ENCODE measurements at places on chromosomes 5 and 9.

- no peak for DNase-seq
These were observed 18.4 kb upstream of the SCGB3A2 start for GRCh38 chr5:147859962-147860640.

DNA sequence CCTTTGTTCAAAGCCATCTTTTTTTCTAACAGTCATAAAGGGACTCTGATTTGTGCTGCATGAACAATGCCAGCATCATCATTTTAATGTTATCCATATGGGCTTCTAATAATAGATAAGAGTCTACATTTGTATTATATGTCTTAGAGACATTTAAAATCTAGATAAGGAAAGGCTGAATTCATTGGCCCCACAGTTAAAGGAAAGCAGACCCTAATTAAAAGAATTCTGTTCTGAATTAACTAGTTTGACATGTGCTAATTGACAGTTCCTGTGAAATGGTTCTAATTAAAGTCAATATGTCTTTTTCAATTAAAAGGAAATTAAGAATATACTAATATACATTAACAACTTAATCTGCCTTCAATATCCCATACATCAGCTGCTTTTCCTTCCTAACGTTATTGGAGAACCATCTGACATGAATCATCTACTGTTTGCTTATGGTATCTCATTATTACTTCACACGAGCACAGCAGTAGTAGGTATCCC is 104.7 kb downstream of the NR2F1-AS1 start:
- DNase-seq, result no peak

DNA sequence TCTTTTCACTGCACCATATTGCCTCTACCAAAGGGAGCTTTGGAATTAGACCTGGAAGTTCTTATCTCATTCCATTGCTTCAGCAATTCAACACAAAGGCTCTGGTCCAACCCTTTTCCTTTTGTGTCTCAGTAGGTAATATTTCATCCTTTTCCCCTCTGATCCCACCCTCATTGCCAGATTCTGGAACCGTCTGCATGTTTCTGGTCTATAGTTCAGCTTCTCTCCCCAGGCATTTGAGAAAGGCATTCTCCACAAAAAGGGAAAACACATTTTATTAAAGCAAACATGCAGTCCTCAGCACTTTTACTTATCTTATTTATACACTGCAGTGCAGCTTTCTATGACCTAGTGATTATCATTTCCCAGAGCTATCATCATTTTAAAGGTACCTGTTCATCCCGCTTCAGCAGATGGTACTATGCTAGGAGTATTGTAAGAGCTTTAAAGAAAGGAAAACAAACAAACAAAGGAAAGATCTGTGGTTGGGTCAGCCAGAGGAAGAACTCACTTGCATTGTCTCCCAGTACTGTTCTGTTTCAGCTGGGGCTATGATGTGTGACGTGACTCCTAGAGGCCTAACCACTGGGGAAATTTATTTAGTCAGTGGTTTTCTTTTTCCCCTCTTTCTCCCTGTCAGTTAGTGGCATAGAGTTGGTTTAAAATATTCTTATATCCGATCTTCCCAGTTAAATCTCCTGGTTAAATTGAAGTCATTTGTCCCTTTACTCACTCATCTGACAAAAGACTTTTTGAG is 269.2 kb downstream of the TMEM38B start:
- DNase-seq, result no peak

DNA sequence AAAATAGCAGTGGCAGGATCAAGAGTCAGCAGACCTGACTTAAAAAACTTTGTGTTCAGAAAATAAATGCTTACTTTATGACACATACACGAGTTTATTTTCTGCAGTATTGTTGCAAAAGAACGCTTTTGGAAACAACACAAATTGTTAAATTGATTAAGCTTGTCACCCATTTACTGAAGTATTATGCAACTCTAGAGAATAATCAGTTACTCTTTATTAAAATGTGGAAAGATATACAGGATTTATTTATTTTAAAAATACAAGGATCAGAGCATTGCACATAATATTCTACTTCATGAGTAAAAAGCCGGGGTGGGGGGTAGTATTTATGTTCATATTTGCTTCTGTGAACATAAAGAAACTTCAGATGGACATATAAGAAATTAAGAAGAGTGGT is 20.0 kb downstream of the FYB1 start:
- no peak for DNase-seq

DNA sequence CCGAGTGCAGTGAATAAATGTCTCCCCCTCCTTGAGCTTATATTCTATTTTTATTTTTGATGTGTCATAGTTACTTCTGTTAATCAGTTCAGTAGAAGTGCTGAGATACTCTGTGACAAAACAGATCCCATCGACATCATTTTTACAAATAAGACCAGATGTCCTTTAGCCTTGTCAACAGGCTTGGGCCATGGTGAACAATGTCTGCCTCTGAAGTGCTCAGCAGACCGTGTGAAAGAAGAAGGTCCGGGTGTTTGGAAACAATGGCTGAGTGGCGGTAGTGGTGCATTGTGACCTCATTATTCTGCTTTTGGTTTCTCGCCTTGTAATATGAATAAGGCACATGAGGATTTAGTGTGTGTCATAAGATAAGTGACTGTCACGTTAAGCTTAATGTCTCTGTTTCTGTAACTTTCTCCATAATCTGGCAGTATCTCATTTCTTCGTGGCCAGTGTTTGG is 71.2 kb downstream of the SYK start:
- no peak for DNase-seq

GRCh38 chr9:36318212-36318802 is 60.1 kb upstream of the GNE start:
- no peak for DNase-seq

- DNase-seq, result no peak
These were observed 29.2 kb downstream of the PCDHGC5 start for GRCh38 chr5:141517880-141518617.

GRCh38 chr5:58088941-58089340 is 370.9 kb downstream of the PLK2 start:
- DNase-seq, result no peak

DNA sequence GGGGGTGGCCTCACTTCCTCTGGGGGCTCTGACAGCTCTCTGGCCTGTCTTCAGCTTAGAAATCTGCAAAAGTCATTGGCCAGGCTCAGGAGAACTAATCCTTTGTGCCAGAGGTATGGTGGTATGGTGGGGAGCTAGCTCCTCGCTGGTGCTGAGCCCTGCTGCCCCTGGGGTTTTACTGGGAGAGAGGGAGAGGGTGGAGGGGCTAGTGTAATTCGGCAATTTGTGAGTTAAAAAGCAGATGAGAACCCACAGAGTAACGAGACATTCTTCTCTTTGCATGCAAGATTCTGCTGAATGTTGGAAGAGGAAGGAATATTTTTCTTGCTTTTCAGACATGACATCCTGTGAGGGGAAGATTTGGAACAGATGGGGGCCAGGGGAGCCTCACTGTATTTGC is 65.5 kb upstream of the SPRY4 start:
- DNase-seq, result no peak
